Activated naive CD4-positive, alpha-beta T cell treated with anti-CD3 and anti-CD28 coated beads, Interleukin-2, amount 50 U/mL, for 16 hours (primary cell): ENCODE measurements at places on chromosomes 5 and 9.

GRCh38 chr5:65969539-65970393 is 43.4 kb downstream of the ERBIN start:
- no peak for DNase-seq

DNA sequence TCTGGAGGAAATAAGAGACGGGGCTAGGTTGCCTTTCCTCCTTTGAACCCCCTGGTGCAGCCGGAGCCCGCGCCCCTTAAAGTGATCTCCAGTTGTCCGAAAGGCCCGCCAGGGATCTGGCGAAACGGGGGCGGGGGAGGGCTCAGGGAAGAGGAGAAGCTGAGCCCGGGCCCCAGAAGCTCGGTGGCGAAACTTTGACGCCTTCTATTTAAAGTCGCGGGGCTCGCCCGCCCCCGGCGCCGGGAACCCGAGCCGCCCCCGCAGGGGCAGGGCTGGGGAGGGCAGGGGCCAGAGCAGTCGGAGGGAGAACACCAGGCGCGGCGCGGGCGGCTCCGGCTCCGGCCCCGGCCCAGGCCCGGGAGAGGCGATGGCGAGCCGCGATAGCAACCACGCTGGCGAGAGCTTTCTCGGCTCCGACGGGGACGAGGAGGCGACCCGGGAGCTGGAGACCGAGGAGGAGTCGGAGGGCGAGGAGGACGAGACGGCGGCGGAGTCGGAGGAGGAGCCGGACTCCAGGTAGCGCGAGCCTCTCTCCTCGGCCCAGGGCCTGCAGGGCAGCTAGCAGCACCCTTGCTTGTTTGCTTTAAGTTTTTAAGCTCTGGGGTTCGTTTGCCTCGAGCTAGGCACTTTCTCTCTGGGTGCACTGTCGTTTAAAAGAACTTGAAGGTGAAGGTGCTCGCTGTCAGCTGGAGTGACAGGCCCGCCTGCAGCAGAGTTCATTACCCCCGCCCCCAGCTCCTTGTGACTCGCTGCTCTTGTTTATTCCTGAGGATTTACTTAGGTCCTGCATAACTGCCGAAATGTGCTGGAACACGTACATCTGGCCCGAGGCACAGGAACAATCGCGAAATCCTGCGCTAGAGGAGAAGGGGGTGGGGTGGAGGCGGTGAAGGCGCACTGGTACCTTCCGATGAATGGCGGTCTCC is at the start of gene CMYA5:
Gene CMYA5, plus strand, starts transcription at position 296 of the 926 bp plus-strand sequence. Its CDS starts 72 bp downstream, at position 368.
- no peak for DNase-seq

DNA sequence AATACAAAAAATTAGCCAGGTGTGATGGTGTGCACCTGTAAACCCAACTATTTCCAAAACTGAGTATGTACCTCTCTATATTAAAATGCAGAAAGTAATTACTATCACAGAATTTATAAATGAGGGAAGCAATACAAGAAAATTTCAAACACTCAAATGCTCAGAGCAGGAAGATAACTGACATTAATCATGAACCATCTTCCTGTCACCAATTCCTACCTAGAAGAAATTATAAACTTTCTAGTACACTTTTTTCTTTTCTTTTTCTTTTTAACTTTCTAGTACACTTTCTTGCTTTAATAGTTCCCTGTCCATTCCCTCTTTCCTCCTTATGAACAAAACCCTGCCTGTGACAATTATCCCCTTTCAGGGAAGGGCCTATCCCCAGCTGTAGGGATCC is 106.8 kb downstream of the MED27 start:
- DNase-seq = no peak

DNA sequence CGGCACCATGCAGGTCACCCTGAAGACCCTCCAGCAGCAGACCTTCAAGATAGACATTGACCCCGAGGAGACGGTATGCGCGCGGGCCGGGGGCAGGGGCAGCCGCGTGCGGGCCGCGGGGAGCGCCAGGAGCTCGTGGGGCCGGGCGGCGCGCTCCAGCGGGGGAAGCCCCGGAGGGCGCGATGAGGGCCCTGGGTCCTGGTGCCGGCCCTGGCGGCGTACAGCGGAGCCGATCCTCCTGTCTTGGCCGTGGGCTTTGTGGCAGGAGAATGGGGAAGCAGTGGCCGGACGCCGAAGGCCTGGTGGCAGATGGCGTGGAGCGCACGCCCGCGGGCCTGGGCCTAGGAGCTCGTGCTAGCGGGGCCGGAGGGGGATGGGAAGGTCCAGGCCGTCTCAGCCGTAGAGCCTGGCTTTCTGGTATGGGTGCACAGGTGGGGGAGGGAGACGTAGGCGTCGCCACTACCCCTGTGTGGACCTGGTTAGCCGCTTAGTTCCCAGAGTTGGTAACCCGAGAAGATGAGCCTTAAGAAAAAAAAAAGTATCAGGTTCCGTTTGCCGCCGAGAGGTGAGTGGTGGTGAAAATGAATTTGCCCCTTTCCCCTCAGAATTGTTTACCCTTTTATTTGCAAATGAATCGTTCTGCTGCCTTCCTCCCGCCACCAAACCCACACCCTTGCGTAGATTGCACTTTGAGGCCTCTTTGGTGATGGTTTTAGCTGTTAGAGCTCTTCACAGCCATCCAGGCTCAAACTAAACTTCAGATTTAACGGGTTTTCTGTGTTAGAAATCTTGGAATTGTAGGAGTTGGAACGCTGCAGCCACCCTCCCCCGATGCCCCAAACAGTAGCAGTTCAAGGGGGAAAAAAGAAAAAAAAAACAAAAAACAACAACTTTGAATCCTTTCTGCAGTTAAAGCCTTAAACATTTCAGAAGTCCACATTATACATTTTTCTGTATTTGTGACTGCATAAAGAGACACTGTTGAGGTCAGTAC is 841 bp downstream of the RAD23B start:
- peak; percentile 61 for DNase-seq

DNA sequence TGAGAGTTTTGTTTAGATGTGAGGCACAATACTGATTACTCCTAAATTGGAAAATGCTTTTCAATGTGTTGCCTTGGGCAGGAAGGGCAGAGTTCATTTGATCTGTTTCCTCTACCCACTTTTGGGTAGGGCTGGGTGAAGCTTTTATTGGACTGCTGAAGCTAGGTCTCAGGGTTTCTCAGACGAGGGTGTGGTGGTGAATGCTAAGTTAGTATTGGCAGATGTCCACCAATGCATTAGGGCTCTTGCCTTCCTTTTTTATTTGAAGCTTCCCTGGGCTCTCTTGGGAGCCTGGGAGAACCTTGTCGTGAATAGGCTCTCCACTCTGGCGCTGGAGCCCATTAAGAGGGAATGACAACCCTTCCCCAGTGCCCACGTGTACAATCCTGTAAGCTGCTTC is 23.1 kb downstream of the SPTAN1 start:
- DNase-seq = no peak

DNA sequence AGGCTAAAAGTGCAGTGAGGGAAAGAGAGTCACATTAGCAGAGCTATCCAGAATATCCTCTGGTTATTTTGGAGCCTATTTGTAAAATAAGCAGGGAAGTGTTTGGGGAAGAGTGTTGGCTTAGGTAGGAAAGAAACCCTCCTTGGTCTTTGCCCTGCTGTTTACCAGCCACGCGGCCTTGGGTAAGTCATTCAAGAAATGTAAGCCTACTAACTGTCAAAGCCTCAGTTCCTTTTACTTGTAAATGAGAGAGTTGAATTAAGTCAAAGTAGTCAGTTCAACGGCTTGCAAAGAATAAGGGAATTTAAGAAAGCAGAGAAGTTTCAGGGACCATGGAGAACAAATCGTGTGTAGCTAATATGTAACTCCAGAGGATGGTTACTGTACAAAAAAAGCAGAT is 75.8 kb upstream of the TNC start:
- DNase-seq = no peak

DNA sequence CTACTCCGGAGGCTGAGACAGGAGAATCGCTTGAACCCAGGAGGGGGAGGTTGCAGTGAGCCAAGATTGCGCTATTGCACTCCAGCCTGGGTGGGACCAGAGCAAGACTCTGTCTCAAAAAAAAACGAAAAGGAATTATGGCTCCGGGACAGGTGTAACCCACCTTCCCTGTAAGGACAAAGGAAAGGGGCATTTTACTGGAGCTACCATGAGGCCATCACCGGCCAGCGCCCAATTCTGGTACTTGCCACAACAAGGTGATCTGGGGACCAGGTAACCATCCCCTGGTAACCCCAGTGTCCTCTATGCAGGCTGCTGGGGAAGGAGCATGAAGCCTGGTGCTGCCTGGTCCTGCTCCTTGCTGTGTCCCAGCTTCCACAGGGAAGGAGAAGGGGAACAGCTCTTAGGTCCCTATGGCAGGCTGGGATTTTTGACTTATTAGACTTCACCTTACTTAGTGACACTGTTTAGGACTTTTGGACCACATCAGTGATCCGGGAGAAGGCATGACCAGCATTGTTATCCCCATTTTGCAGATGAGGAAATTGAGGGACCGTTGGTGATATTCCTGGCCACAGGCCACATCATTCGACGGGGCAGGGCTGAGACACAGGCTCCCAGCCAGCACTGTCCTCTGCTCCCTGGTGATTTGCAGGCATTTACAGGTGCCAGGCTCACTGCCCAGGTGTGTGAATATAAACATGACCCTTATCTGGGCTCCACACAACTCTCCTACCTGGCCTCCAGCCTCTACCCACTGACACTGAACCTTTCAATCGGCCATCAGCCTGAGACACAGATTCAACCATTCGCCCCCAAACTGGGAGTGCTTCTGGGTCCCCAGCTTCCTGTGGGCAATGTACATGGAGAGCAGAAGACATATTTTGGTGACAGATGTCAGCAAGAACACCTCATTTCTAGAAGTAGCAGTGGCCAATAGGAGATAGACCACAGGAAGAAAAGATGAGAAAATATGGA is 26.5 kb upstream of the ABO start:
- DNase-seq = no peak

- DNase-seq = no peak
Observed at GRCh38 chr9:131965841-131966240, 113.8 kb downstream of the MED27 start.

DNA sequence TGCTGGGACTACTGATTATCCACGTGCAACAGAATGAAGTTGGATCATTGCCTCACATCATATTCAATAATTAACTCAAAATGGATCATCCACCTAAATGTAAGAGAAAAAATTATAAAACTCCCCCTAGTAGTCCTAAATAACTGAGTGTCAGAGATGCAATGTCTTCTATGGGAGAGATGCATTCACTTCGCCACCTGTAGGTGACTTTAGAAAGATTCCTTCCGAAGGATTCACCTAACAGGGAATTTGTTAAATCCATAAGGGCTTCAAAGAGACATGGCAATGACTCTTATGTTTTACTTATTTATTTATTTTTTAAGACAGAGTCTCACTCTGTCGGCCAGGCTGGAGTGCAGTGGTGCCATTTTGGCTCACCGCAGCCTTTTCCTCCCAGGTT is 526.0 kb downstream of the MTRR start:
- no peak for DNase-seq

DNA sequence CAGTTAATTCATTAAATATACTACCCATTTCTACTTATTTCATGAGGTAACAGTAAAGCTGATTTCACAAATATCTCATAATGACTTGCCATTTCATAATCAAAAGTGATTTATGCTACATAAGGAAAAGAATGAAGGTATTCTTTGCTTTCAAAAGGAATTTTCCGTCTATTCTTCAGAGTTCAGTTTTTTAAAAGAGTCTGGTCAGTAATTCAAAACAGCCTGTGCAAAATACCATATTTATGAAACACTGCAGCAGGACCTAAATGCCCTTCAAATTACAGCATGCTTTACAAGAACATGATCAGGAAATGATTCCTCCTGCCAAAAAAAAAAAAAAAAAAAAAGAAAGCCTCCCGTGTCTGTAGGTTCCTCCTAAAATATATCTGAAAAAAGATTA is 154.7 kb downstream of the KIAA0825 start:
- no peak for DNase-seq

- DNase-seq = no peak
Observed at GRCh38 chr9:4066120-4066519, 233.7 kb downstream of the GLIS3 start.

DNA sequence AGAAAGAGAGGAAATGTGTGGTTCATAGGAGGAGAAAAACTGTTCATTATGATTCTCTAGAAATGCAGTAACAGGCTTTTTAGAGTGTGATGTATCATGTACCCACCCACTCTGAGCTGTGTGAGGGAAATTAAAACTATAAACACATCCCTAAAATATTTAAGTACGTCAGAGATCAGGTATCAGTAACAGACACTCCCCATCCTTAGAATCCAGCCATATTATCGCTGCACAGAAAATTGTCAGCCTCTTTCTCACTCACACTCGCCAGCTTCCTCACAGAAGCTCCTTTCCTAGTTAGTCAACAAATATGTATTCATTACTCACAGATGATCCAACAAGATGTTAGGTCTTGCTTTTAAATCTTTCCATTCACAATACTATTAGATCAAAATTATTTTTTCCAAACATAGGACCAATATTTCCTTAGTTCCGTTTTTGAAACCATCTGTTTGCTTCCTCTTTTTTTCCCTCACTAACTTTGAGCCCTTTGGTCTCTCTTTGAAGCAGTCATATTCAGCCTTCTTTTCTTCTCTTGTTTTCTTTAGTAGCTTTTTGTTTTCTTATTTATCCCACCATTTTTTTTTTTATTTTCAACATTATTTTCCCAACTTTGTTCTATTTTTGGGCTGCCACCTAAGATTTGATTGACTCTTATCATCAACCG is 13.6 kb upstream of the MAST4 start:
- no peak for DNase-seq

DNA sequence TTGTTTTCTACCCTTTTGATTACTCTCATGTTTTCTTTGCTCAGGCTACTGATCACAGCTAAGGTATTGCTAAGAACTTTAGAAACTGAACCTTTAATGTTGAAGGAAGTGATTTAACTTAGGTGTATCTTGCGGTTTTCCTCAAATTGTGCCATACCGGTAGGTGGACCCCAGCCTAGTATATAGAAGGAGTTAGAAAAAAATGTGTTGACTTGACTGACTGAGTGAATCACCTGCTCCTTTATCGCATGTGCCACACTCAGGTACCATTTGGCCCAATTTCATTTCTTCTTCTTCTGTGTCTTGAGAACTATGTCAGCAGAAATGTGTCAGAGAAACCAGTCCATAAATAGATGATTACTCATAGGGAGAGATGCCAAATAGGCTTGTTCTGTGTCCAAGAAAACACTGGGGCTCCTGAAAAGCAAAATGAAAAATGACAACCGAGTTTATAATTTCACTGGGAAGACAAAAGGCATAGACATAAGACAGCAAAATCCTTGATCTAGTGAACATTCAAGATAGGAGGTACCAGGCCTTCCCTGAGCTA is 19.4 kb downstream of the PLPPR1 start:
- no peak for DNase-seq

- no peak for DNase-seq
Observed at GRCh38 chr5:90554358-90555006, 4.1 kb upstream of the ADGRV1 start.

- no peak for DNase-seq
Observed at GRCh38 chr9:115135821-115136778, 18.1 kb upstream of the TNC start.

GRCh38 chr9:69397384-69398214 is 72.6 kb downstream of the ENTREP1 start:
- DNase-seq = no peak

DNA sequence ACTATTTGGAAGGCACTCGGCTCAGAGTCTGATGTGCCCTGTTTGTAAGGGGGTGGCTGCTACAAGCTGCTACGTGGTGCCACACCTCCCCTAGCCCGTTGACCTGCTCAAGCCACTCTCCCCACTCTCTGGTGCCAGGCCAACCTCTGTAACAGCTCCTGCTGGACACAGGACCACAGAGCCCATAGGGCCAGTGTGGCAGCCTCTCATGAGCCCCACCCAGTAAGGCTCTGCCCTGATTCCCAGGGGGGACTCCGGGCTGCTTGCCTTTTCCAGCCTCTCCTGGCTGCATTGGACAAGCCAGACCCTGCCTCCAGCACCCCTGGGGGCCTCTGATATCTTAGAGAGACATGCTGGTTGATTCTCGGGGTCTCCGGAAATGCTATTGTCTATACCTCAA is 53.3 kb upstream of the ANGPTL2 start:
- no peak for DNase-seq
